ENCODE measurements at places on chromosomes 7 and 10.
A peak's percentile ranks its signal among the peaks of the same experiment; 100 is the strongest.

GRCh38 chr10:93992400-93993030 lies 1.2 kb upstream of the PLCE1 start:
- DNase-seq: peak; percentile 37

GRCh38 chr10:91197127-91197526 lies 23.3 kb upstream of the PCGF5 start:
- peak; percentile 4 for DNase-seq

DNA sequence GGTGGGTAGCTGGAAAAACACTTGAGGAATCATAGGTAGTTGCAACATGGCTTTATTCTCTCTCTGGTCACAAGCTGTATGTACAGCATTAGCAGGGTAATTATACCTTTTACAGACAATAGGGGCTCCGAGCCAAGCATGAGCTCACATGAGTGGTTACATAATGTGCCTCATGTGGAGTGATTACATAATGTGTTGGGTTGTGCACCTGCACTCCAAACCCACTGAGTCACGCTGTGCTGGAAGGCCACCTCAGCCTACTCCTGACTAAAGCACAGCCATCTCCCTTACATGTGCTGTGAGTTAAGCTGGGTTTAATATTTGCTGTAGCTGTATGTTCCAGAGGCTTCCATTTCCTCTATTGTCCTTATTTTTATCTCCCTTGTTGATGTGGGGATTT lies 348.7 kb upstream of the SEMA3C start:
- DNase-seq: no peak

DNA sequence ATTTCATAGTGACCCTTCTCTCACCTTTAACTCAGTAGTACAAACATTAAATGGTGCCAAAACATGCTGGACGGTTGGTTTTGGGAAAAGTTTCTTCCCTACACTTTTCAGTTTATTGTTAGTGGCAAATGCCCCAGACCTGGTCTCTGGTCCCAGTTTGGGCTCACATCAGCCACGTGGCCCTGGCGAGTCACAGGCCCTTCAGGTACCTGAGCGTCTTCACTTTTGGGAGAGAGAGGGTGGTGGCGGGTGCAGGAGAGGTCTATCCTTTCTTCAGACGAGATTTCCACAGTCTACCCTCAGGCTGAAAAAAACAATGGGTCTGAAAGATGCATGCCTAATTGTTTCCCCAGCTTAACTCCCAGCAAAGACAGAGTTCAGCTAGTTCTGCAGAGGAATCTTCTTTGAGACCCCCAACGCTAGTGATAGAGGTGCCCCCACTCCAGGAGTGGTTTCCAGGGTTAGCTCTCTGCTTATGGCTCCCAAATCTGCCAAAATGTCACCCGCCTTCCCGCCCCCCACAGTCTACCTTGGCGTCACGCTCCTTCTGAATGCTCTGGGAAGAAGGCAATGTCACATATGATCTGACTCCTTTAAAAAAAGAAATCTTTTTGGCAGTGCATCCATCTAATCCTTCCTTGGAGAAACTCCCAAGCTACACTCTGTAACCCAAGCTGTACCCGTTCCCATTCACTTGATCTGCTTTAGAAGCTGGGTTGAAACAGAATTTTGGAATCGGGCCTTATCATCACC lies 384.8 kb upstream of the FOXK1 start:
- no peak for DNase-seq

DNA sequence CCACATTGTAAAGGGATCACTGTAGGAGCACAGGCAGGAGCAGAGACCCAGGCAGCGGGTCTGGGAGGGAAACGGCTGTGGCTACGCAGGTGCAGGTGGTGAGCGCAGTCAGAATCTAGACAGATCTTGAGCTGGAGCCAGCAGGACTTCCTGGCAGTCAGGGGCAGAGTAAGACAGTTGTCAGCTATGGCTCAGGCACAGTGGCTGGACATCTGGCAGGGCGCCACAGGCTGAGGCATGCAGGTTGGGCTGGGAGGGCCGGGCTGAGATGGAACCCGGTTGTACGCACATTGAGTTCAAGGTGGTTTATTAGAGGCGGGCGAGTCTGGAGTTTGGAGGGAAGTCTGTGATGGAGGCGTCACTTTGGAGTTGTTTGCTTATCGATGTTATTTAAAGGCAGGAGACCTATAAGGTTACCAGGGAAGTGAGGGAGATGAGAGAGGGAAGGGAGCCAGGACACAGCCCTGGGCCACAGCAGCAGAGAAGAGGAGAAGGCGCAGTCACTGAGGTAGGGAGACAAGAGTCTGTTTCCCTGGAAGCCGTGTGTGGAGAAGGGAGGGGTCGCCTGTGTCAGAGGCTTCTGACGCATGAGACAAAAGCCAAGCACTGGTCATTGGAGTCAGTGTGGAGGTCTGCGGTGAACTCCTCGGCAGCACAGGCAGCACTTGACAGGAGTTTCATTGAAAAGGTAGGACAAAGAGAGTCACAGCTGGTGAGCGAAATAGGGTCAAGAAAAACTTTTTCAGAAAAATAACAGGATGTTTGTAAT lies 73.8 kb downstream of the LANCL2 start:
- peak; percentile 31 for DNase-seq

- DNase-seq: no peak
Measured at GRCh38 chr7:90404777-90405176, 1.5 kb downstream of the CLDN12 start.

GRCh38 chr7:152336754-152337368 lies 98.9 kb downstream of the KMT2C start:
- peak; percentile 71 for DNase-seq

GRCh38 chr10:113423981-113424721 lies 128.7 kb upstream of the HABP2 start:
- DNase-seq: no peak

- no peak for DNase-seq
Measured at GRCh38 chr7:22885797-22886261, 63.2 kb upstream of the TOMM7 start.

GRCh38 chr7:115516341-115516740 lies 514.2 kb downstream of the TFEC start:
- no peak for DNase-seq

DNA sequence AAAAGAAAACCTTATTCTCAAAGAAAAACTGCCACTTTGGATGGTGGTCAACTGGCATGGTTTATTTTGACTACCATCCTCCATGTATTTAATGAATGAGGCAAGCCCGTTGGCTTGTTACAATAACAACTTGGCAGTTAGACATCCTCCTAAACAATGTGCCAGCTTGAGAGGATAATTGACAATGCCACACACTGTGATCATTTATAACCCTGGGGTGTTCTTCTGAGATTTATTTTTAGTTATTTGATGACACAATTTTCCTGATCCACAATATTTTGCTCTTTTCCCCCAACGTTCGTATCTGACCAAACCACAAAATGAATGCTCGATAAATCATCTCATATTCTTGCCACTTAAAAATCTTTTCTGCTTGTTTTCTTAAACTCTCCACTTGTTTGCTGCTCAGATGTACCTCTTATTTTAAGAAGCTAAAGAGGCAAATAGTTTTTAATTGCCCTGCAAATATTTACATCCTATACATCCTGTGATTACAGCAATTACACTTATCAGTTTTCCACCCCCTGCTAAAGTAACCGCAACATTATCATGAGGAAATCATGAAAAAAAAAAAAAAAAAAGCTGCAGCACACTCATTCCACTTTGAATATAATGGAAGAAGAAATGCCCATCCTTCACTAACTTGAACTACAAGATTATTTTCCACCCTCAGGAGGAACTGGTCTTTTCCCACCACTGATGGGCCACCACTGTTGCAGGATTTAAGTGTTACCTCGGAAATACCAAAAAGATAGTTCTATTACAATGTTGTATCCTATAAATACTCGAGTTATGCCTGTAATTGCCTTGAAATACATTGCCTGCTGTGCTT lies 119.9 kb downstream of the MBL2 start:
- no peak for DNase-seq

DNA sequence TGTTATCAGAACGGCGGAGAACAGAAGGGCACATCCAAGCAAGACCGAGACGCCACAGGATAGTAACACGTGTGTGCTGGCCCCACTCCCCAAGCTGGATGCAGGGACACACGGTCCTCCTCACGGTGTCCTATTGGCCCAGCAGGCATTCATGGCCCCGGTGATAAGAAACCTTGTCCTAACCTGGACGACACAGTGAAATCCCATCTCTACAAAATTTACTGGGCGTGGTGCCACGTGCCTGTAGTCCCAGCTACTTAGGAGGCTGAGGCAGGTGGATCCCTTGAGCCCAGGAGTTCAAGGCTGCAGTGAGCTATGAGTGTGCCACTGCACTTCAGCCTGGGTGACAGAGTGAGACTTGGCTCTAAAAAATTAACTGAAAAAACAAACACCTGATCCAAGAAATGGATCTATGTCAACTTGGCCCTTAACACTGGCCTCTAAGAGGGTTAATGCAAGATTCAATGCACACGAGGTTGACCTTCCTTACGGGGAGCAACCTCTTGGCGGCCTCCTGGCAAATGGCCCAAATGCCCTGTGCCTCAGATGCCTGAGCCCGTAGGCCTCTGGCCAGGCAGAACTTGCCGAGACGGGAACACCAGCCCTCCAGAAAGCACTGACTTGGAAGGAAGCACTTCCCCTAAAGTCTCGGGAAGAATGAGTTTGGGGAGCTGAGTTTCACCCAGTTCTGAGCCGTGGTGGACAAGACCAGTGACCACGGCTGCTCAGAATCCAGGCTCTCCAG lies 72.3 kb downstream of the ZRANB1 start:
- DNase-seq: no peak

- DNase-seq: no peak
Measured at GRCh38 chr7:35581605-35582210, 113.2 kb downstream of the HERPUD2 start.

DNA sequence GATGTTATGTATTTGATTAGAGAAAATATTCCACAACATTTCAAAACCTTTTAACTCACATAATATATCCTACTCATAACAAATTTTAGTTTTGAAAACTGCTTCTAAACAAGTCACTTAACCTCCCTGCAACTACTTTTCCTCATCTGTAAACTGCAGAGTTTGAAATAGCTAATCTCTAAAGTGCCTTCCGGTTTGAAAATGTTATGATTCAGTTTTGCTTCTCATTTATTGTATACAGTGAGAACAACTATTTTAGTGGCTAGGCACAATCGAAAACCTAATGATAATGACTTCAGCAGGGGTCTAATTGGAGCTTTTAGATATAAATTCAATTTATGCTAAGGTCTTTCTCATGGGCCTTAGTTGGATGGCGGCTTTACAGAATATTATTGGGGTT lies 30.7 kb upstream of the TEX47 start:
- DNase-seq: no peak

GRCh38 chr10:112799726-112800510 lies 150.1 kb upstream of the TCF7L2 start:
- no peak for DNase-seq

DNA sequence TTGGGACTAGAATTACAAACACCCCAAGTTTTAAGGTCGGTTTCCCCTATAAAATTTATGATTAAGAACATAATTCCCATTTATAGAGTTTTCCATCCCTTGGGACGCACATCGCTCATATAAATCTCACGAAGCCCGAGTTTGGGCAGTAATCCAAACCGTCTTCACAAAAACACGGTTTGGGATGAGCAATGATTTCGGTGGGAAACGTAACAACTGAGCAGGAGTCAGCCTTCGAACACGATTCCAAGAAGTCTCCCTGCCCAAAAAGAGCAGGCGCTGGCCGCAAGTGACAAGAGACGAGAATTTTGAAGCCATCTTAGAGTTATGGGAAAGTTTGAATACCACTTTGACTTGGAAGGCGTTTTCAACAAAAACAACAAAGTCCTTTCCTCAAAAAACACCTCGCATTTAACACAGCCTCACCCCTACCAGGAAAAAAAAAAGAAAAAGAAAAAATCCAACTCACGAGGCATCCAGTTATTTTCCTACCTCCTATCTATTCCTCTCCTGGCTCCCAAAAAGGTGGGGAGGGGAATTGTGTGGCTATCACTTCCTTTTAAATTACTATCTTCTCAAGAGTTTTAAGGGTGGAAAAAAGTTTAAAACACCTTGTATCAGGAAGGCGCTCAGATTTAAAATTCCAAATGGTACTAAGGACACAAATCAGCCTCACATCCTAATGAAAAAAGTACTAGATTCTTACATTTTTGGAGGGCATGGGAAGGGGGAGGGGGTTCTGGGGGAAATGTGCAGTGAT lies 1.6 kb downstream of the SEPHS1 start:
- peak; percentile 21 for DNase-seq

DNA sequence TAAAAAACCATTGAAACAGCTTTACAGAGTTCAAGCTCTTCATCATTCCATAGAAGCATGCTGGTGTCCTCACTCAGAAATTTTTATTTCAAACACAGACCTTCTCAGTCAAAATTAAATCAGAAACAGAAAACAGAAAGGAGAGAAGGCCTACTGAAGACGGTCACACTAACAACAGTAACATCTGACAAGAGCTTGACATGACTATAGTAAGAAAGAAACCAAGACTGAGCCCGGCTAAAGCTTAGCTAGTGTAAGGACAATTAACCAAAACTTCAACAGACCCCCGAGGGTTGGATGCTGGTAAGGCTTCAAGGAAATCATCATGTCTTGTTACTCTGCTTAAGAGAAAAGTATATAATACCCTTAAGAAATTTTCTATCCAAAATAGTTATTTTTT lies 38.6 kb downstream of the MTPN start:
- no peak for DNase-seq

- DNase-seq: peak; percentile 72
Measured at GRCh38 chr7:138975343-138976104, 5.7 kb downstream of the KIAA1549 start.

GRCh38 chr7:5421714-5422395 lies 1.8 kb downstream of the TNRC18 start:
- peak; percentile 67 for DNase-seq

DNA sequence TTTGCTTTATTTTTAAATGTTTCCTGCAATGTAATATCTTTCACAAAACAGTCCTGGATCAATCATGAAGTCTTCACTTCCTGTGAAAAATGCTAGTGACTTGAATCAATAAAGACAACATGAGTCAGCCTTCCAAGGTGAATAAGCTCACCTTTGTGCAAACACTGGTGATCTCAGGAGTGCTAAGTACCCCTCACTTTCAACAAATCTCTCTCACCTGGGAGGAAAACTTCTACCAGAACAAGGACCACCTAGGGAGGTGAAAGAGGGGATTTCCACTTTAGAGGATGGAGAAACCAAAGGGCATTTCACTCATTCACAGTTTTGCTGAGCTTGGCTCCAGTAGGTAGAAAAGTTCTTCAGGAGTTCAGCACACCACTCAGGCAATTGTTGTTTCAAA lies 64.8 kb downstream of the CALD1 start:
- no peak for DNase-seq

DNA sequence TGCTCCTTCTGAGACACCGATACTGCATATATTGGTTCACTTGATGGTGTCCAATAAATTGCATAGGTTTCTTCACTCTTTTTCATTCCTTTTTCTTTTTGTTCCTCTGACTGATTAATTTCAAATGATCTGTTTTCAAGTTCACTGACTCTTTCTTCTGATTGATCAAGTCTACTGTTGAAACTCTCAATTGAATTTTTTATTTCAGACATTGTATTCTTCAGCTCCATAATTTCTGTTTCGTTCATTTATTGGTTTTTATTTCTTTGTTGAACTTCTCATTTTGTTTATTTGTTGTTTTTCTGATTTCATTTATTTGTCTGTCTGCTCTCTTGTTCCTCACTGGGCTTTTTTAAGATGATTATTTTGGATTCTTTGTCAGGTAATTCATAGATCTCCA lies 13.6 kb downstream of the CASP7 start:
- no peak for DNase-seq

GRCh38 chr7:145884716-145885514 lies 231.7 kb upstream of the CNTNAP2 start:
- DNase-seq: no peak

- no peak for DNase-seq
Measured at GRCh38 chr7:157514306-157514705, 177.5 kb downstream of the DNAJB6 start.

GRCh38 chr10:14180911-14181566 lies 149.7 kb downstream of the FRMD4A start:
- DNase-seq: no peak

Measured in neural progenitor cell (in vitro differentiated cells).